ENCODE measurements at places on chromosomes 11 and 22.

- no peak for DNase-seq
- H3K4me3 ChIP-seq: no peak overlapping the region
- no peaks in the 10 kb centered on the region for H3K27me3 ChIP-seq
- H3K27ac ChIP-seq: no peak overlapping the region
- H3K36me3 ChIP-seq: no peaks in the 10 kb centered on the region
These were observed 33.3 kb upstream of the NNMT start for GRCh38 chr11:114262681-114263512.

DNA sequence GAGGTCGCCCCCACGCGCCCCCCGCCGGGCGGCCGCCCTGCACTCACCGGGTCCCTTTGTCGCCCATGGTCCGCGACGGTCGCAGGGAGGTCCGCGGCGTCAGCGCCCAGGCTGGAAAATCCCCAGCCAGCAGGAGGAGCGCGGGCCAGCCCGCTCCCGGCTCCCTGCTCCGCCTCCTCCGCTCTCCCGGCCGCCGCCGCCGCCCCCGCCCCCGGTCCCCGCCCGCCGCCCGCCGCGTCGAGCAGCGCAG, at the start of gene ARRB1:
ARRB1 (minus strand) TSS at position 121 of the 250 bp plus-strand sequence; CDS start at position 67, 54 bp downstream.
- peak within 1 kb of the TSS; percentile 84 for H3K4me3 ChIP-seq
- no peak for DNase-seq
- peak within 1 kb of the TSS; percentile 78 for H3K27ac ChIP-seq
- H3K27me3 ChIP-seq: peaks cover 4% of the 10 kb centered on the region

DNA sequence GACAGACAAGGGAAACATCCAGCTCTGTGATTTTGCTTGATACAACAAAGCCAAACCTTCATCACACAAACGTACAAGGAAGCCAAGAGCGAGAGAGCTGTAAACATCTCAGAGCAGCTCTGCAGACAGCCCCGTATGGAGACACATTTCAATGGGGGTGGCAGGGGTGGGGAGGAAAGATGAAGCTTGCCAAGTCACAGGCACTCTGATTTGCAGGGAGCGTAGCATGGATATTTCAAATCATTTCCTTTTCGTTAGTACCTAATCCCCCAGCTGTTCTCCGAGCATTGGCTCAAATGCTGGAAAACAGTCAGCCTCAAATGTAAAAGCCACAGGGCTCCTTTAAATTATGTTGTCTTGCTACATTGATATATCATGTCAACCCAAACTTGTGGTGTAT, 458.9 kb upstream of the CADM1 start:
- H3K36me3 ChIP-seq: no peaks in the 10 kb centered on the region
- no peak overlapping the region for H3K4me3 ChIP-seq
- H3K4me1 ChIP-seq: no peaks in the 10 kb centered on the region

GRCh38 chr11:28636033-28636432, 527.8 kb downstream of the METTL15 start:
- H3K27ac ChIP-seq: no peak overlapping the region
- DNase-seq: no peak
- no peaks in the 10 kb centered on the region for H3K4me1 ChIP-seq
- no peaks in the 10 kb centered on the region for H3K27me3 ChIP-seq
- no peak overlapping the region for H3K4me3 ChIP-seq
- no peaks in the 10 kb centered on the region for H3K36me3 ChIP-seq

- no peaks in the 10 kb centered on the region for H3K27me3 ChIP-seq
- no peak overlapping the region for H3K27ac ChIP-seq
- H3K4me3 ChIP-seq: no peak overlapping the region
- no peaks in the 10 kb centered on the region for H3K4me1 ChIP-seq
- no peaks in the 10 kb centered on the region for H3K36me3 ChIP-seq
These were observed 28.1 kb downstream of the NRXN2 start for GRCh38 chr11:64694821-64695365.

DNA sequence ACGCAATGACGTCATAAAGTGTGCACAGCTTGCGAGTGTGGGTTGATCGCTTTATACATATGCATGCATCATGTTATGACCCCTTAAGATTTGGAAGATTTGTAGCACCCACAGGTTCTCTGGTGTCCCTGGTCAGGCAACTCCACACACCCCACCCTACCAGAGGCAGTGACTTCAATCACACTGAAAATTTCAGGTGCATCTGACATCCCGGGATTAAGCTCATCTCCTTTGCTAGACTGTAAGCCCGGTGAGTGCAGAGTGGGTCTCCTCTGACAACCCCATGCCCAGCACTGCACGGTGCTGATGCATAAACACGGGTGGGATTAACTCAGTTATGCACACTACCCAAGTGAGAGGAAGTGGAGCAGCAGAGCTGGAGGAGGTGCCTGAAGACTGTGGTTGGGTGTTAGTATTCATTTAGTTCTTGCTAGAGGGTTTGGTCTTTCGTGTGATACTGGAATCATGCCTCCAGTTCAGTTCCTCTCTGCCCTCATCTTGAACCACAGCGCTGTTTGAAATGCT, 6.5 kb downstream of the ARSA start:
- H3K4me1 ChIP-seq: peaks cover 27% of the 10 kb centered on the region
- peak overlapping the region; percentile 19 for H3K4me3 ChIP-seq
- peaks cover 17% of the 10 kb centered on the region for H3K36me3 ChIP-seq
- no peaks in the 10 kb centered on the region for H3K27me3 ChIP-seq
- DNase-seq: no peak

Measured in psoas muscle (tissue), 8 donors.